Stimulated activated CD4-positive, alpha-beta T cell treated with anti-CD3 and anti-CD28 coated beads, TNF-alpha, amount 100 ng/mL, for 1 hour (primary cell): ENCODE measurements at places on chromosomes 12 and 14.

- no peak for DNase-seq
Observed at GRCh38 chr14:53814392-53814791, 142.2 kb downstream of the BMP4 start.

DNA sequence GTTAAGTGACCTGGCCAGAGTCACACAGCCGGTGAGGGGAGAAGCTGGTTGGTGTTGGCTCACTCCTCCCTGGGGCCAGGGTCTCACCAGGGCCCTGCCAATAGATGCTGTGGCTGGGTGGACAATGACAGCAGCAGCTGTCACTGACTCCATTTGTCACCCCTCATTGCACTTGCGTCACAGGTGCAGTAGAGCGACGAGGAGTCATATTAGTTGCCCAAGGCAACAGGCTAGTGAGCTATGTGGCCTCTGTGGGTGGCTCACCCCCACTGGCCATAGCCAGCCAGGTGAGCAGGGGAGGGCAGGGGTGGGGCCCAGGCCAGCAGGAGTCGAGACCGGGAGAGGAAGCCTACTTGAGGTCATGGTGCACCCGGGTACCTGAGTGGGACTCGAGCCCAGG lies 9.7 kb downstream of the SLC25A47 start:
- DNase-seq, result no peak

- DNase-seq, result no peak
Observed at GRCh38 chr12:11209113-11209512, 22.4 kb upstream of the TAS2R42 start.

DNA sequence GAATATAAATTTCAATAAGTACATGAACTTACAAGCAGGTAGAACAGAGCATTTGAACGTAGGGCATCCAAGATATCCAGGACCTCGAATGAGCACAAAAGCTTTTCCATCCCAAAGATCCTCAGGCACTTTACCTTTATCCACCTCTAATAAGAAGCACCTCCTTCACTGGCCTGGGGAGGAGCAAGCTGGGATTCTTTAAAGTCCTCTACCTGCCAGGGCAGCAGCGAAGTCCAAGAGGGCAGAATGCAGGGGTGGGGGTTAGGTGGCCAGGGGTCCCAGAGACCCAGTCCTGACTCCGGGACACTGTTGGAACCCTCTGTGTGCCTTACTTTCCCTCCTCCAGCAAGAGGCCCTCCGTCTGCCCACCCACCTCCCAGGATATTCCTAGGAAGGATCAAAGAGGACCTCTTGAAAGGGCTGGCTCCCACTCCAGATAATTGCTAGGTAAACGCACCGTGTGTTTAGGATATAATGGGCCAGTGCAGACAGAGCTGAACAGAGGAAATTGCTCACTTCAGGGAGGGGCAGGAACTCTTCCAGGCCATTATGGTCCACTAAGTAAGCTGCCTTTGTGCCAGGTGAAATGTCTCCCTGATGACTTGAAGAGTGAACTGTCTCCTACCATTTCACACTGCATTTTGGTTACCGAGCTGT lies 68.1 kb downstream of the TTC9 start:
- no peak for DNase-seq

GRCh38 chr12:65836419-65837197 lies 12.3 kb downstream of the HMGA2 start:
- no peak for DNase-seq

GRCh38 chr14:85533023-85533860 lies 3.3 kb downstream of the FLRT2 start:
- no peak for DNase-seq

DNA sequence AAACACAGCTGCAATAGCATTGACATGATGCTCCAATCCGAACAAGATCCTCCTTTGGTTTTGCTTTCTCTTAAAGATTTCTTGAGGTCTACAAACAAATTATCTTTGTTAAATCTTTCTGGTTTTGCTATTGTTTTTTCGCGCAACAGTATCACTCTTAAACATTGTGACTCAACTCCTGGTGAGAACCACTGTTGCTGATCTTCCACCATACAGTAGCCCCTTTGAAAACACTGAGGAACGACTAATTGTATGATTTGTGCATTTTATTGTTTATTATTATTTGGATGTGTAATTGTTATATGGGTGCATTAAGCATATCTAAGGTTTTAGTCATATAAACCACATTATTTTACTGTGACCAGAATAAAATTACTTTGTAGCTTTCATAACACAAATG lies 282.8 kb downstream of the EGLN3 start:
- DNase-seq, result no peak

GRCh38 chr14:65137648-65138307 lies 35.5 kb upstream of the MAX start:
- DNase-seq, result no peak

- peak; percentile 17 for DNase-seq
Observed at GRCh38 chr12:11822081-11822834, 172.8 kb downstream of the ETV6 start.

DNA sequence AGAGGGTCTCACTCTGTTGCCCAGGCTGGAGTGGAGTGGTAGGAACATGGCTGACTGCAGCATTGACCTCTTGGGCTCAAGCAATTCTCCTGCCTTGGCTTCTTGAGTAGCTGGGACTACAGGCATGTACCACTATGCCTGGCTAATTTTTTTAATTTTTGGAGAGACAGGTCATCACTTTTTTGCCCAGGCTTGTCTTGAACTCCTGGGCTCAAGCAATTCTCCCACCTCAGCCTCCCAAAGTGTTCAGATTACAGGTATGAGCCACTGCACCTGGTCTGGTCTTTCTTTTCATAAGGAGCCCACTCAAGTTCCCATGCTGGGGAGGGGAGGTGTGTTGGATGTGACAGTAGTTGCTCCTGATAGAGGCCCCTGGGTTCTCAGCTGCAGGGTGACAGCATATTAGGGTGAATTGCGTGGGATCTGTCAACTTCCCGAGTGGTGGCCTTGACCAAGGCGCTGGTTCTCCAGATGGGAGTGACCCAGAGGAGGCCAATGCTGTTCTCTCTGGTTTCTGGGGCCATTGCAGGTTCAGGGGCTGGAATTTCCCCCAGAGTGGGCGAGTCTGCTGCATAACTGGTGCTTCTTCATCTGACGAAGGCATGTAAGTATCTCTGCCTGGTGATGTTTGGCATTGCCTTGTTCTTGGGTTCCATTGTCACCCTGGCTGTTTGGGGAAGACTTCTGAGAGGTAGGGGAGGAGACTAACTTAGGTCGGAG lies 52.4 kb upstream of the ESRRB start:
- DNase-seq, result no peak
